ENCODE measurements at places on chromosomes 12 and 14. TPM values are rescaled to one million over a fixed set of nuclear protein-coding genes. Genes with fewer than 3 reads are reported as not detected.
A peak's percentile ranks its signal among the peaks of the same experiment; 100 is the strongest.

DNA sequence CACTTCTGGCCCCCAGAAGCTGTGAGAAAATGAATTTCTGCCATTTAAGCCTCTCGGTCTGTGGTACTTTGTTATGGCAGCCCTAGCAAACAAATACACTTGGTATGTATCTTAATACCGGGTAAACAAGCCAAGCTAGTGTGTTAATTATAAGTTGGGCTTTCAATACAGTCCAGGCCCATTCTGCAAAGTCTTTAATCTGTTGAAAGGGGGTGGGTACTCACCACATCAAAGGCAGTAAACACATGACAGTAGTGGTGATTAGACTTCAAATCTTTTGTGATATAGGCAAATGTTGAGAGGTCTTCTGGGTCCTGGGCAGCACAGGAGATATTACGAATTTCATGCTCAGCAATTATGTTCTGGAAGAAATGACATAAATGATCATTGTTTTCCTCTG is 127.7 kb downstream of the APAF1 start:
- DNase-seq = no peak
- H3K4me3 ChIP-seq = no peak overlapping the region
- H3K27ac ChIP-seq = no peak overlapping the region

GRCh38 chr12:109744026-109744425 is 30.4 kb downstream of the FAM222A start:
- H3K4me1 ChIP-seq = peaks cover 5% of the 10 kb centered on the region
- no peaks in the 10 kb centered on the region for H3K36me3 ChIP-seq
- no peak overlapping the region for H3K27ac ChIP-seq
- no peak overlapping the region for H3K4me3 ChIP-seq

GRCh38 chr12:4169959-4170358 is 103.6 kb upstream of the CCND2 start:
- no peak overlapping the region for H3K27ac ChIP-seq
- H3K4me1 ChIP-seq = peaks cover 8% of the 10 kb centered on the region
- H3K36me3 ChIP-seq = no peaks in the 10 kb centered on the region
- DNase-seq = no peak
- no peak overlapping the region for H3K4me3 ChIP-seq
- no peaks in the 10 kb centered on the region for H3K27me3 ChIP-seq

GRCh38 chr12:3931206-3931605 is 58.0 kb upstream of the PARP11 start:
- H3K4me1 ChIP-seq = peaks cover 53% of the 10 kb centered on the region
- no peaks in the 10 kb centered on the region for H3K27me3 ChIP-seq
- no peaks in the 10 kb centered on the region for H3K36me3 ChIP-seq
- H3K4me3 ChIP-seq = no peak overlapping the region
- H3K27ac ChIP-seq = no peak overlapping the region

Gene MUCL1
- not detected for total RNA-seq

Gene TC2N
- 11.6 TPM for total RNA-seq

DNA sequence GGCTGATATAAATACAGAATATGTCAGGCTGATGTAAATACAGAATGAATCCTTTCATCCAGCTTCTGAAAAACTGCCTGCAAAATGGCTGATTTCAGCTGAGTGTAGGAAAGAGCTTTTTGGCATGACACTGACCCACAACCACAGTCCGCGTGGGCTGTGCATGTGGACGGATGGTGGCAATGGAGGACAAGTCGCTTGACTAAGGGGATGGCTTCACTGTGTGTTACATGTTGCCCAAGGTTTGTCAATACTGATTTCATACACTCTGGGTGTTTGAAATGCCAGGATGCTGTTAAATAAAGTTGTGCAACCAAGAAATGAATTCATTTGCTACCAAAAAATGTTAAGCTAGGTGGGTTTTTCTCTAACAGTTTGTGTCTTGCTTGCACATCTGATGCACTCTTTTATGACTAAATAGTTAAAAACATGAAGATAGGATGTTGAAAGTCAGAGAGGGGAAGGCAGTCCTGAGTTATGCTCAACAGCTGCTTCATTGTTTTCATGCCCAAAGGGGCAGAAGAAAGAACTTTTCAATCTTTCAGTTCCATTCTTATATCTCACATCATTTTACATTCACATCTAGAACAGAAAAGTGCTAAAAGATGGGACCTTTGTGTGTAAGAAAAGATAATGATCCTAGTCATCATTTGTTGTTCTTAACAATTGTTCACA is 36.5 kb upstream of the OVCH1 start:
- no peak overlapping the region for H3K4me3 ChIP-seq
- peaks cover 8% of the 10 kb centered on the region for H3K27me3 ChIP-seq
- H3K27ac ChIP-seq = no peak overlapping the region
- H3K4me1 ChIP-seq = no peaks in the 10 kb centered on the region

DNA sequence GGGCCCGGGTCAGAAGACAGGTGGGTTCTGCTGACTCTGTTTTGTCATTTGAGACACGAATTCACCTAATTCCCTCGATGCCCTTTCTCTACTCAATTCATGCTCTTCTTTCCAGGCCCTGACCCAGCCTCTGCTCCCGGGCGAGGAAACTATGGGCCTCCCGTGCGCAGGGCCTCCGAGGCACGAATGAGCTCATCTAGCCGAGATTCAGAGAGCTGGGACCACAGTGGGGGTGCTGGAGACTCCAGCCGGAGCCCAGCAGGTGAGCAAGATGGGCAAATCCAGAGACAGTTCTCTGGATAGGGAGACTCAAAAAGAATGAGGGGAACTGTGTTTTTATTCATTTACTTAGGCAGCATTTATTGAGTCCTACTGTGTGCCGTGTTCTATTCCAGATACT is 37.0 kb upstream of the OAS1 start:
- no peak overlapping the region for H3K27ac ChIP-seq
- no peak for DNase-seq
- H3K4me3 ChIP-seq = no peak overlapping the region
- no peaks in the 10 kb centered on the region for H3K36me3 ChIP-seq
- H3K27me3 ChIP-seq = peaks cover 78% of the 10 kb centered on the region

DNA sequence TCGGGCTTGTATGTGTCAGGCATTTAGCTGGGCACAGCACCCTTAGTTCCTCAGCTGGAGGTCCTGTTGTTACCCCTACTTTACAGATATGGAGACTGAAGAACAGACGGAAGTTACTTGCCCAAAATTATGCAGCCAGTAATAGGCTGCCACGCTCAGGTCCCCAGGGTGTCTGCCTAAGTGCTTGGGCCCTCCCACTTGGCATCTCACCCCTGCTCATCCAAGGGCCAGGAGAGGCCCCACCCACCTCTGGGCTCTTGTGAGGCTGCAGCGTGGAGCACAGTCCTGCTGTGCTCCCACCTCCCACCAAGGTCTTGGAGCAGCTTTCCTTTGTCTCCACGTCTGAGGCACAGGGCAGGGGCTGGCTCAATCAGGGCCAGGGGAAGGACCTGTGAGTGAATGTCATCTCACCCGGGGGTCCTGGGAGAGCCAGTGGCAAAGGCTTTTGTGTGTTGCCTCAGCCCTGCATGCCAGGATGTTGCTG is 64.6 kb downstream of the BEGAIN start:
- DNase-seq = peak; percentile 17
- H3K36me3 ChIP-seq = peaks cover 6% of the 10 kb centered on the region
- H3K4me3 ChIP-seq = no peak overlapping the region
- H3K27me3 ChIP-seq = no peaks in the 10 kb centered on the region

- H3K27me3 ChIP-seq = no peaks in the 10 kb centered on the region
- H3K36me3 ChIP-seq = no peaks in the 10 kb centered on the region
- no peak overlapping the region for H3K4me3 ChIP-seq
- DNase-seq = no peak
- H3K4me1 ChIP-seq = peaks cover 63% of the 10 kb centered on the region
- H3K27ac ChIP-seq = peak overlapping the region; percentile 31
These were observed 464.0 kb downstream of the RAD51B start for GRCh38 chr14:68283378-68284123.

Gene SNW1
- total RNA-seq = 82.4 TPM

Gene XRCC3
- 17.0 TPM for total RNA-seq

GRCh38 chr12:118120579-118121363 is 15.2 kb upstream of the PEBP1 start:
- peak overlapping the region; percentile 65 for H3K27ac ChIP-seq
- no peak overlapping the region for H3K4me3 ChIP-seq
- peaks cover 7% of the 10 kb centered on the region for H3K36me3 ChIP-seq
- H3K4me1 ChIP-seq = peaks cover 16% of the 10 kb centered on the region

Gene KRT82
- total RNA-seq = not detected

DNA sequence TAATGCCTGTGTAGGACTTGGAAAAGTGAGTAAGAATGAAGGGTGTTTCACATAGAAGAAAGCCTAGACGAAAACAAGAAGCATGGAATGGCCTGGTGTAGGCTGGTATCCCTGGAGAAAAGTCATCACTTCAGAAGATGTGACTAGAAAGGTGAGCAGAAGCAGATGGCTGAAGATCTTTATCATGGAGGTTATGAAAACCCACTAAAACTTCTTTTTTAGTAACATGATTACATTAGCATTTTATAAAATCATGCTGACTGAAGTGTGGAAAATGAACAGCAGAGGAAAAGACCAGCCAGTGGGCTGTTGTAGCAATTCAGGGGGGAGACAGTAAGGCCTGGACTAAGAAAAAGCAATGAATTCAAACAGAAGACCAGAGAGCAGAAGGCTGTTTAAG is 114.5 kb upstream of the G2E3 start:
- no peaks in the 10 kb centered on the region for H3K36me3 ChIP-seq
- H3K4me1 ChIP-seq = peaks cover 4% of the 10 kb centered on the region
- peaks cover 8% of the 10 kb centered on the region for H3K27me3 ChIP-seq
- DNase-seq = no peak

DNA sequence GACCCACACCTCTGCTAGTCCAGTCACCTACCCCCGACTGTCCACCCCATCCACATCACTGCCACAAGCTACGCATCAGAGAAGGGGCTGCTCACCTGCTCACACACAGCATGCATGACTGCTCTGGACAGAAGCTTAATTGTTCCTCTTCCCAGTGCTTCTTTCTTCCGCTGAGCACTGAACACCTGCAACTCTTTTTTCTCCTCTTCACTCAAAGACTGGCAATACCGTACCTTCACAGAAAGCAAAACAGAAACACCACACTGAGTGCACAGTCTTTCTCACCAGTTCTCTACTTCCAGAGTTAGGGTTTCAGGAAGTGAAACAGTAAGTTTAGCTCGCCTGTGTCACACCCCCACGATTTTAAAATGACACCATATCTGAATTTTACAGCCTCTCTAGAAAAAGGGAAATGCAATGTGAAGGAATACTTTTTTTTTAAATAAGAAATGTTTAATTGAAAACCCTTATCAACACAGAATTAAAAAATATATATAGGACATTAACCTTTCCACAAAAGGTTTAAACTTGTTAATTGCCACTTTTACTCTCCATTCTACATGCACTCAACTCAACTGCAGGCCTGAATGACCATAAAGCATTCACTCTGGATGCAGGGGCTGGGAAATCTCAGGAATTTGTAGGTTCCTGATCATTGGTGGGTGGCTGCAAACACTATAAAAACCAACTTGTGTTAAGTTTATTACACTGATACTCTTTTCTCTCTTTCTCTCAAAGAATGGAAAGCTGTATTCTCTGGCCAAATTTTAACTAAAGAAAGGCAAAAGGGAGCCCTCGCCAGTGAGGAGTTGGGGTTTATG is 120.0 kb downstream of the PRICKLE1 start:
- H3K27ac ChIP-seq = peak overlapping the region; percentile 17
- DNase-seq = no peak
- H3K27me3 ChIP-seq = no peaks in the 10 kb centered on the region

GRCh38 chr12:71768900-71769299 is 14.2 kb downstream of the RAB21 start:
- H3K27ac ChIP-seq = no peak overlapping the region
- H3K36me3 ChIP-seq = peaks cover 20% of the 10 kb centered on the region
- peaks cover 2% of the 10 kb centered on the region for H3K4me1 ChIP-seq
- H3K27me3 ChIP-seq = no peaks in the 10 kb centered on the region
- H3K4me3 ChIP-seq = no peak overlapping the region

Gene HOXC12
- total RNA-seq = not detected

GRCh38 chr12:72281126-72281525 is 9.0 kb downstream of the TRHDE start:
- DNase-seq = no peak
- no peaks in the 10 kb centered on the region for H3K4me1 ChIP-seq
- H3K27me3 ChIP-seq = peaks cover 58% of the 10 kb centered on the region
- H3K36me3 ChIP-seq = no peaks in the 10 kb centered on the region

Gene ZC2HC1C
- 2.3 TPM for total RNA-seq

Gene PPM1H
- total RNA-seq = 10.3 TPM

DNA sequence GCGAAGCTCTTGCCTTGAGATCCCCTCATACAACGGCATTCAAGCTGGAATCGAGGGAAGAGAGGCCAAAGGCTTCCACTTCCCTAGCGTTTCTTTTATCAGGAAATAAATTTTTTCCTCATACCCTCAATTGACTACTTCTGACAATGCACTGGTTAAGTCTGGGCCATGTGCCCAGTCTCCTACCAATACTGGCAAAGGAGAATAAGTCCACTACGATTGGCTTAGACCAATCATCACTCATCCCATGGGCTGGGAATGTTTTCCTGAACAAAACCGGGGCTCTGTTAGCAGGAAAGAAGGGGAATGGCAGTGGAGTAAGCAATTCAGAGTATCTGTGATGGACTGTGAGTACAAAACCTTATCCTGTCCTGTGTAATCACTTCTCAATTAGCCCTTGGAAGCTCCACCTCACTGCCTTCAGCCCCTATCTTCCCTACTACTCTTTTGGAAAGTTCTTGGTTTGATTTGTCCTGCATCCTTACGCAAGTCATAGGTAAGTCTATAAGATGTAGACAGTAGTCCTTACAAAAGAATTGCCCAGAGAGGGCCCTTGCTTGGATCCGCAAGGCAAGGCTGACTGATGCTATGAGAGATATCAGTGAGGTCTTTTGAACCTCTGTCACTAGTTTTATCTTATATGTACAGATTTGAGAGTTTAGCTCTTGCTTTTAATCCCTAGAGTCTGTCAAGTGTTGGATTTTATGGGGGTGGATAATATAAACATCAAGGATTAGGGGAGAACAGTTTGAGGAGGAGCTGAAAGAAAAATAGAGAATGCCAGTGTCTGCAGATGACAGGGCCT is 36.3 kb upstream of the CDK17 start:
- H3K27ac ChIP-seq = no peak overlapping the region
- no peak overlapping the region for H3K4me3 ChIP-seq
- DNase-seq = no peak
- no peaks in the 10 kb centered on the region for H3K36me3 ChIP-seq

- DNase-seq = no peak
- H3K36me3 ChIP-seq = no peaks in the 10 kb centered on the region
- peaks cover 82% of the 10 kb centered on the region for H3K27me3 ChIP-seq
- H3K4me3 ChIP-seq = no peak overlapping the region
These were observed 114.3 kb upstream of the RPH3A start for GRCh38 chr12:112677050-112677765.

DNA sequence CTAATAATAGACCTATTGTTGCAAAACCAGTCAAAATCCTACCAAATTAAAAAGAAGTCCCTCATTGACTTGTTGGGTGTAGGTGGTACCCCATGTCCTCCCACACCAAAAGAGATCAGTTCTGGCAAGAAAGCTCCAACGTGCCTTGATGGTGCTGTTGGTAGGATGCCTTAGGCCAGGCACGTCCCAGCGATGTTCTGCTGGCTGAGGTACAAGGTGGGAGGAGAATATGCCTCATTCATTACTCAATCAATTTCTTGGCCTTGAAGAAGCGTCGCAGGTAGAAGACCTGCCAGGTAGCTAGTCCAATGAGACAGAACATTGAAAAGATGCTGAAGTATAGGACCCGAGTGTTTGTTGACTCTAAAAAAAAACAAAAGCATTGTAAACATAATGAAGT is 7.8 kb upstream of the NEK9 start:
- no peaks in the 10 kb centered on the region for H3K27me3 ChIP-seq
- DNase-seq = no peak
- H3K27ac ChIP-seq = peak overlapping the region; percentile 11
- peaks cover 19% of the 10 kb centered on the region for H3K4me1 ChIP-seq
